ENCODE measurements at places on chromosomes 5 and 9.

DNA sequence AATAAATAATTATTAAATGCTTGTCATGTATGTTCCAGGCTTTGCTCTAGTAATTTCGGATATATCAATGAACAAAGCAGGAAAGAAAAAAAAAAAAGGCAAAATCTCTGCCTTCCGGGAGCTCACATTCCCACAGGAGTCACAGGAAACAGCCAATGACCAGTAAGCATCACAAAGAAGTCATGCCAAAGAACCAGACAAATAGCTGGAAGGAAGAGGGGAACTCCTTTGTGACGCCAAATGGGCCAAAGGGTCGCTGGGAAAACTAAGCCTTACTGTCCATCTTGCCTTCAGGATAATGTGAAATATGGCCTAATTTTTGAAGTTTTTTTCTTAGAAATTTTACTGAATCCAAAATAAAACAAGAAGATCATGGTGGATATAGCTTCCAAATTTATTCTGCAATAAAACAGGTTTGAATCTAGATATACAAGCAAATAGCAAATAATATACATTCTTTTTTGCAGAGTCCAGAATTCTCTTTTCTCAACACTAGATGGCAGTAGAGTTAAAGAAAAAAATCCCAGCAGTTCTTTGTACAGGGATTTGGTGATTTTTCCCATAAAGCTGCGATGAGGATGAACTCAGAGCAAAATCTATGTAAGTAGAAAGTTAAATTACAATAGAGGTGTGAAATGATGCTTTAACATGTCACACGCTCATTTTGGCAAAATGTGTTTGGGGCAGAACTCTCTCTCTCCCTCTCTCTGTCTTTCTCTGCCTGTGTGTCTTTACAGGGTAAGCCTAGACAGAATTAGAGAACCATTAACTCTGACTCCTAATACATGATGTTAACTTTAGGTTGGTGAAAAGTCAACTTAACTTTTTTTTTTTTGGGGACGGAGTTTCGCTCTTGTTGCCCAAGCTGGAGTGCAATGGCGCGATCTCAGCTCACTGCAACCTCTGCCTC, 60.0 kb upstream of the TUT7 start:
- no peak for DNase-seq

DNA sequence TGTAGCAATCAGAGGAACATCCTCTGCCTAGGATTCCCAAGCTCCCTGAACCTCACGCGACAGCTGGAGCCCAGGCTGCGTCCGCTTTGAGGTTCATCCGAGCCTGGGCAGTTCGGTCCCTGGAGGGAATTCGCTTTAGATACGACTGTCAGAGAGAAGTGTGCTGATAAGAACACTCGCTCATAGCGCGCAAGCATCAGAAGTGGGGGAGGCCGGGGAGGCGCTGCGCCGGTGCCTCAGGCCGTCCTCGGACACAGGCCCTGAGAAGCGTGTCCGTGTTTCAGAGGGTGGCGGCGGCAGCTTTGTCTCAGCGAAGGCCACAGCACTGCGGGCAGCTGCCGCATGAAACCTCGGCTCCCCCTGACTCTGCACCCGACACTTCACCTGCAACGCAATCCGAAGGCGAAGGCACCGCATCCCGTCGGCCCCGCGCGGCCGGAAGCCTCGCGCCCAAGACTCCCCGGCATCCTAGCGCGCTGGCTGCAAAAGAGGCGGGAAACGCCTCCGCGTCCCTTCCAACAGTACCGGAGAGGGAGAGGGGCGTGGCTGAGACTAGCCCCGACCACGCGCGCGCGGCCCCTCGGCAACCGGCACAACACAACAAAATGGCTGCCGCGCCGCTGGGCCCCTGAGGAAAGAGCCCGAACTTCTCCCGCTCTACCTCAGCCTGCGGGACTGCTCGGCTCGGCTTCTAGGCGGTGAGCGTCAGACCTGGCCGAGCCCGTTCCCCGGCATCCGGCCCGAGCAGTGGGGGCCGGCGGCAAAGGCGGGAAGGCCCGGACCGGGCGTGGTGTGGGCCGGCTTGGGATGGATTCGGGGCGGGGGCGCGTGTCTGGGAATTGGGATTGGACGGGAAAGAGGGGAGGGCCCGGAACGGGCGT, at the start of gene CNTRL:
TSS of gene CNTRL (plus strand) at position 586 of the 881 bp plus-strand sequence. CDS start 13,372 bp downstream, outside the sequence.
- DNase-seq: peak; percentile 92

DNA sequence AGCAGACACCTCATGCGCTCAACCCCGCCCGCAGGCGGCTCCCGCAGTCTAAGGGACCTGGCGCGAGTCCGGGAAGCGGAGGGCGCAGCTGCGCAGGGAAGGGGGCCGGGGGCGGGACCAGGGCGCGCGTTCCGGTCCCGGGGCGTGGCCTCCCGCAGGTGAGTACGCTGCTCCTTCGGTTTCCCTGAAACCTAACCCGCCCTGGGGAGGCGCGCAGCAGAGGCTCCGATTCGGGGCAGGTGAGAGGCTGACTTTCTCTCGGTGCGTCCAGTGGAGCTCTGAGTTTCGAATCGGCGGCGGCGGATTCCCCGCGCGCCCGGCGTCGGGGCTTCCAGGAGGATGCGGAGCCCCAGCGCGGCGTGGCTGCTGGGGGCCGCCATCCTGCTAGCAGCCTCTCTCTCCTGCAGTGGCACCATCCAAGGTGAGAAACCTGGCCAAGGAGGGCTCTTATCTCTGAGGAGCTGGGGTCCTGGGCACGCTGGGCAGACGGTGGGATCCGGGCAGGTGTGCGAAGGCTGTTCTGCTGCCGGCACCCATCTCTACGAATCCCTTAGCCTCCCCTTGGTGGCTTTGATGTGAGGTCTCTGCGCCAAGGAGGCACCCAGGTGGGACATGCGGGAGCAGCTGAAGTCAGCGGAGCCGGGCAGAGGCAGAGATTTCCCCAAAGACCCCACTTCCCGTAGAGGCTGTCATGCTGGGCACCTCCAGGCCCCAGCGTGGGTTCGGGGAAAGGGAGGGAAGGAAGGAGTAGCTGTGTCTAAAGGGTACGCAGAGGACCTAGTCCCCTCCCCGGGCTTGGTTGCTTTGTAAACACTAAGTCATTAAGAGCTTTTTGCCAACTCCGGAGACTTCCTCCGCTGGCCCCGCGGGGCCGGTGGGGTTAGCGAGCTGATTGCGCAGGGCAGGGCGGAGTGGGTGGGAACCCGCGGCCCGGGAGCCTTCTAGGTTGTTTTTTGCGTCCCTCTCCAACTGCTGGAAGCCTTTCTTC, at the start of gene F2RL1:
TSS of gene F2RL1 (plus strand) at position 187 of the 988 bp plus-strand sequence. CDS start at position 340, 153 bp downstream.
- peak; percentile 61 for DNase-seq

GRCh38 chr5:149733129-149733900, 3.2 kb downstream of the PPARGC1B start:
- no peak for DNase-seq

GRCh38 chr9:137228506-137228967, 1.2 kb downstream of the RNF224 start:
- DNase-seq: no peak

DNA sequence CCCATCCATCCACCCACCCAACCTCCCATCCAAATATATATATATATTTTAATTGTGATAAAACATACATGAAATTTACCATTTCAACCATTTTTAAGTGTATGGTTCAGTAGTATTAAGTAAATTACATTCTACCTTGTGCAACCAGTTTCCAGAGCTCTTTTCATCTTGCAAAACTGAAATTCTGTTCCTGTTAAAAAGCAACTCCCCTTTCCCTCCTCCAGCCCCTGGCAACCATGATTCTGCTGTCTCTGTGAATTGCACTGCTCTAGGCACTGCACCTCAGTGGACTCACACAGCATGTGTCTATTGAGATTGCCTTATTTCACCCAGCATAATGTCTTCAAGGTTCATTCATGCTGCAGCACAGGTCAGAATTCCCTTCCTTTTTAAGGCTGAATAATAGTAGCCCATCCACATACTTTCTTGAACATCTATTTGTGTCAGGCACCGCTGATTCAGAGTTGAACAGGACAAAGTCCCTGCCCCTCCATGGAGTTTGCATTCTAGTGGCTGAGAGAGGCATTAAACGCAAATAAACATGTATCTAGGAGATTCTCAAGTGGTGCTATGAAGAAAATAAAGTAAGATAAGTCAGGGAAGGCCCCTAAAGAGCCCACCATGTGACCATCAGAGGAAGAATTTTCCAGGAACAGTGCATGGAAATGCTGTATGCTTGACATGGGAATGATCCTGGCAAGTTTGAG, 24.0 kb downstream of the CSF1R start:
- no peak for DNase-seq

DNA sequence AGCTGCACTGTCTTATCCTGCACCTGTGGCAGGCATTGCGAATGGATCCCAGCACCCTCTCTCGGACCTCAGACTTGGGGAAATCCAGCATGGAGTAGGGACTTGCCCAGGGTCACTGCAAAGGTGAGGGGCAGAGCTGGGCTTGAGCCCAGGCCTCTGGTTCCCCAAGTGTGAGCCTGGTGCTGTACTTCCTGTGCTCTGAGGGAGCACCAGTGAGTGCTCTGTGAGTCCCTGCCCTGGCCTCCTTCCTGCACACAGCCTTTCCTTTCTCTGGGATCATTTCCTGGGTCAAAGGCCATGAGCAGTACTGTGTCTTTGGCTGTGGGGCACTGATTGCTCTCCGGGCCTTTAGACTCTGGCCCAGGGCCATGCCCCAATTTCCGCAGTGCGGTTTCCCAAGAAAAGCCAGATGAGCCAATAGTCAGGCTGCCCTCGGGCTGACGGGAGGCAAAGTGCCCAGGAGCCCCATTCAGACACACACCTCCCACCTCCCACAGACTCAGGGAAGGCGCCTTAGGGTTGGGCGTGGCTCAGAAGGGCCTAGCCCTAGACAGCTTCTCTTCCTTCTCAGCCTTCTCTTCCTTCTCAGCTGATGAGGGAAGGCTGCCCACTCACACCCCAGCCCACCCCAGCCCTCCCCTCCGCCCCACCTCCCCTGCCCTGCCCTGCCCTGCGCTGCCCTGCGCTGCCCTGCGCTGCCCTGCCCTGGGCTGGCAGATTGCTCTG, 23.3 kb upstream of the TRIM14 start:
- no peak for DNase-seq

DNA sequence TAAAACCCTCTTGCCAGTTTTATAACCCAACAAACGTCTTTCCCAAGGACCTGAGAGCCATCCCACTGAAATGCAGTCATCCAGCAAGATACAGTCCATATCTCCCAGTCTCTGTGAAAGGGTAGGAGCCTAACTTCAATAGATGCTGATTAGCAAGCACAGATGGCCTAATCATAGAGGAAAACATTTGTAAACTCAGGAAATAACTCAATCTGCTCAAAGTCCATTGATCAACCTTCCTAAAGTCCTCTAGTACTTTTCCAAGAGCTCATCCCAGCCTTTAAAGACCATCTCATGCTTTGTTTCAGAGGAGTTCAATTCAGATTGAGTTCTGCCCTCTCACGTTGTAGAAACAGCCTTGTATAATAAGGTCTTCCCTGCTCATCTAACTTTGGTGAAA, 324.2 kb downstream of the MRPS30 start:
- DNase-seq: no peak

DNA sequence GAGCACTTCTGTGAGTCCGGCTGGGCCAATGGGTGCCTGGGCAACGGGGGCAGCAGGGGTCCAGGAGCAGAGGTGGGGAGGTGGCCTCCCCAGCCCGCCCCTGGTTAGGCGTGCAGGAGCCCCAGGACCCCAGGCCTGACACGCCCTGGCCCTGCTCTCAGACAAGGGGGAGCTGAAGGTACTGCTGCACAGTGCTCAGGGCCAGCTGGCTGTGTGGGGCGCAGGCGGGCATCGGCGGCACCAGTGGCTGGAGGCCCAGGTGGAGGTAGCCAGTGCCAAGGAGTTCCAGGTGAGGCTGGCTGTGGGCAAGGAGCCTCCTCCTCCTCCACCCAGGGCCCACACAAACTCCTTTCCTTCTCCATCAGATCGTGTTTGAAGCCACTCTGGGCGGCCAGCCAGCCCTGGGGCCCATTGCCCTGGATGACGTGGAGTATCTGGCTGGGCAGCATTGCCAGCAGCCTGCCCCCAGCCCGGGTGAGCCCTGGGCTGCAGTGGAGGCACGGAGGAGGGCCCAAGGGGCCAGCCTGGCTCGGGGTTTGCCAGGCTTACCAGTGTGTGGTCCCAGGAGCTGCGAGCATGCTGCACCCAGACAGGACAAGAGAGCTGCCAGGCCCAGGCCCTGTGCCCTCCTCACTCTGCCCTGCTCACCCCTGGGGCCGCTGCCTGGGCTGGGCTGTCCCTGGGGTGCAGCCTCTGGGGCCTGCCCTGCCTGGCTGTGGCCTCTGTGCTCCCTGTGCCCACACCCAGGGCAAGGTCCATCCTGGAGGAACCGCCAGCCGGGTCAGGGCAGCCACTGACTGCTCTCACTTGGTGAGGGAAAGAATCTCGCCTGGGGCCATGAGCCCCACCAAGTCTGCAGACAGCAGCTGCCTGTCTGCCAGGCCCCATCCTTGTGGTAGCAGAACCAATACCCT, 7.0 kb downstream of the MAMDC4 start:
- DNase-seq: no peak

GRCh38 chr5:158756871-158757270, 342.8 kb downstream of the EBF1 start:
- DNase-seq: no peak

- DNase-seq: no peak
Observed at GRCh38 chr5:154614125-154614524, 136.1 kb upstream of the HAND1 start.

- DNase-seq: no peak
Observed at GRCh38 chr5:161507591-161507990, 38.9 kb downstream of the GABRB2 start.

DNA sequence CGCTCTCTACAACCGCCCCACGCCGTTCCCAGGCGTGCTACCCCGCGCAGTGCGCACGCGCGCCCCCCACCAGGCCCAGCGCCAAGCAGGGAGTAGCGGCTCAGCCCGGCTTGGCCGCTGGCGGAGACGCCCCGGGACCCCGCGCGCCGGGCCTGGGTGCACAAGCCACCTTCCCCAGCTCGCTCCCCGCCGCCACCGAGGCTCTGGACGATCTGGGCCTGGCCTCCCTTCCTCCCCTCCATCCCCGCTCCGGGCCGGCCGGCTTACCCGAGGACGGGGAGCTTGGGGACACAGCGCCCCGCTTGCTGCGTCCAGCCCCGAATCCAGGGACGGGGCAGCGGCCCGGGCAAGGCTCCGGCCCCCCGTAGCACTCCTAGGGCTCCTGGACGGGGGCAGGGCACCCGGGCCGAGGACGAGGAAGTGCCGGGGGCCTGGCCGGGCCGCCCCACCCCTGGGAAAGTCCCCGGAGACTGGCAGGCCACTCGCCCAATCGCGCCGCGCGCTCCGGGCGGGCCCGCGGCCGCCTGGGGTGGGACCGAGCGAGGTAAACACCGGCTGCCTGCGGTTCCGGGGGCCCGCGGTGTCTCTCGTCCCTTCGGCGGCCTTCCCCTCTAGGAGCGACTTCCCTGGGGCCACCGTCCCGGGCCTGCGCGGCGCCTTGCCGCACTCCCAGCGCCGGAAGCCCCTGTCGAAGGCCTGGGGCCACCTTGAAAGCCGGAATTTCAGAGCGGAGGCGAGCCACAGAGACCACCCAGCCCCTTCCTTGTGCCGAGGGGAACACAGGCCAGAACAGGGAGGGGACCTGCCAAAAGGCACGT, at the start of gene TNIP1:
TSS of gene TNIP1 (minus strand) at position 422 of the 818 bp plus-strand sequence. CDS start 15,939 bp downstream, outside the sequence.
- peak; percentile 96 for DNase-seq

- no peak for DNase-seq
Observed at GRCh38 chr9:96186591-96187011, 115.4 kb downstream of the HSD17B3 start.

GRCh38 chr5:163604013-163604412, 98.6 kb downstream of the MAT2B start:
- DNase-seq: no peak

Measured in stimulated activated CD4-positive, alpha-beta T cell treated with anti-CD3 and anti-CD28 coated beads, Interleukin-4, amount 100 ng/mL, for 1 hour (primary cell).